ENCODE measurements at places on chromosomes 16 and 17.

- DNase-seq, result no peak
Observed at GRCh38 chr16:533391-534123, 6.0 kb downstream of the CAPN15 start.

- no peak for DNase-seq
Observed at GRCh38 chr16:78804058-78804735, 704.7 kb downstream of the WWOX start.

DNA sequence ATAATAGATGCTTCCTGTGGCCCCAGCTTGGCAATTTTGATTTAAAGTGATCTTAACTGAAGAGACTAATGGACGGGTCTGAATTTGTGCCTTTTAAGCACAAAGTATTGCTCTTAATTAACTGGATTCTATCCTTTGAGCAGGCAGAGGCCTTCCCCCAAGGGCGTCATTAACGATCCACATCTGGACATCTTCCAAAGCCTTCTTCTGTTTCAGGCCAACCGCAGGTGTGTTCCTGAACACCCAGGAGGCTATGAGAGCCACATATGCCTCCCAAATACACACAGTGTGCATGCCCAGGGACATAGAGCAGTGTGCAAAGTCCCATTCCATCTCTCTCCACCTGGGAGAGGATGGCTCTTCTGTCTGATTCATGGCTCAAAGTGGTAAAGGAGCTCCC lies 42.3 kb downstream of the MAPT start:
- DNase-seq, result no peak

DNA sequence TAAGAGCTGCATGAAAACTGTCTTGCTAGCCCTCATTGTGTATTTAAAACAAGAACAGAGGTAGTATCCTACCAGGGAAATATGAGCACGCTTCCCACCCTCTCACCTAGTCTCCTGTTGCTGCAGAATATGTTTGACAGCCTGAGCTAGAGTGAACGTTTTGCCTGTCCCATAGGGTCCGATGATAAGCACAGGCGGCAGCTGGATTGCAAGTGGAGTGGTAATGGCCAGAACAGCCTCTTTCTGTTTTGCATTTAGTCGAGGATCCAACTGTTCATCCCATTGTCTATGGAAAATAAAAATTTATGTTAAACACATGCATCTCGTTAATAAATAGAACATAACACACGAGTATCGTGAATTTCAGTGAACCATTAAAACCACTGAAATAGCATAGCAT lies 84.2 kb downstream of the HELZ start:
- no peak for DNase-seq

GRCh38 chr16:23510164-23510914 lies at the start of gene GGA2:
TSS of gene GGA2 (minus strand) at chr16:23510494. CDS start at chr16:23510411, 83 bp downstream.
- peak; percentile 68 for DNase-seq

GRCh38 chr17:76530095-76530723 lies 7.3 kb downstream of the CYGB start:
- DNase-seq, result no peak

- no peak for DNase-seq
Observed at GRCh38 chr17:6212766-6213165, 142.6 kb downstream of the WSCD1 start.

GRCh38 chr16:81569361-81570034 lies 124.9 kb downstream of the CMIP start:
- DNase-seq, result no peak

GRCh38 chr16:17026600-17027242 lies 444.0 kb downstream of the XYLT1 start:
- DNase-seq, result no peak
